ENCODE measurements at places on chromosomes 5 and 9.

DNA sequence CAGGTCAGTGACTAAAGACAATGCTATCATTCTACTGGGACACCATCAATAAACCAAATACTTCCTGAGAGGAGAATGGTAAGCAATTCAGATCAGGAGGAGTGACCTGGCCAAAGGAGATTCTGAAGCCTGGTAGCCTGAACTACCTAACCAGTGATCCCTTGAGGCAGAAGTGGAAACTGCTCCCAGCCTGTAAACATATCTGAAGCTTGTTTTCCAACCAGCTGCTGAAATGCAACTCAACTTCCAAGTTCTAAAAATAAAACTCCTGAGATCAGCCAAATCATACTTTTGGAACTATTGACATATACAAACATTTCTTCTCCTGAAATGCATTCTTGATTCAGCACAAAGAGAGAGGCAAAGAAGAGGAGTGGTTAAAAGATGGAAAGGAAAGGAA is 204.1 kb downstream of the EBF1 start:
- no peak for DNase-seq

DNA sequence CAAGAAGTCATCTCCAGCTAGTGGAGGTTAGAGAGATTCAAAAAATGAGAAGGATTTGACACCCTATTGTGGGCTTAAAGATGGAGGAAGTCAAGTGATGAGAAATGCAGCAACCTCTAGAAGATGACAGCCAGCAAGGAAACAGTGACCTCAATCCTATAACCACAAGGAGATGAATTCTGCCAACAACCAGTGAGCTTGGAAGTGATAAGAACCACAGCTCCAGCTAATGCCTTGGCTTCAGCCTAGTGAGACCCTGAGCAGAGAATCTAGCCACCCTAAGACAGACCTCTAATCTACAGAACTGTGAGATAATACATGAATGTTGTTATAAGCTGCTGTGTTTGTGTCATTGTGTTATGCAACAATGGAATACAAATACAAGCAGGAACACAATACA is 262.4 kb downstream of the GRIA1 start:
- no peak for DNase-seq

DNA sequence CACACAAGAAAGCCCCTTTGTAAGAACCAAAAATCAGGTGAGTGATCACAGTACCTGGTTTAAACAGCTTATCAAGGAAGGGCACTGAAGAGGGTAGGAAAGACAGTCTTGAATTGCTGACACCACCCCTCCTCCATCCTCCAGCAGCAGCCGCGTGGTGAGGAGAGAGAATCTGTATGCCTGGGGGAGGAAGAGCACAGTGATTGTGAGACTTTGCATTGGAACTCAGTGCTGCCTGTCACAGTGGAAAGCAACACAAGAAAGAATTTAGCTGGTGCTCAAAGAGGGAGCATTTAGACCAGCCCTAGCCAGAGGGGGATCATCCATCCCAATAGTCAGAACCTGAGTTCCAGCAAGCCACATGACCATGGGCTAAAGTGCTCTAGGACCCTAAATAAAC is 11.6 kb upstream of the STX17 start:
- DNase-seq: no peak

GRCh38 chr9:136532799-136533774 is 12.8 kb downstream of the NOTCH1 start:
- no peak for DNase-seq

DNA sequence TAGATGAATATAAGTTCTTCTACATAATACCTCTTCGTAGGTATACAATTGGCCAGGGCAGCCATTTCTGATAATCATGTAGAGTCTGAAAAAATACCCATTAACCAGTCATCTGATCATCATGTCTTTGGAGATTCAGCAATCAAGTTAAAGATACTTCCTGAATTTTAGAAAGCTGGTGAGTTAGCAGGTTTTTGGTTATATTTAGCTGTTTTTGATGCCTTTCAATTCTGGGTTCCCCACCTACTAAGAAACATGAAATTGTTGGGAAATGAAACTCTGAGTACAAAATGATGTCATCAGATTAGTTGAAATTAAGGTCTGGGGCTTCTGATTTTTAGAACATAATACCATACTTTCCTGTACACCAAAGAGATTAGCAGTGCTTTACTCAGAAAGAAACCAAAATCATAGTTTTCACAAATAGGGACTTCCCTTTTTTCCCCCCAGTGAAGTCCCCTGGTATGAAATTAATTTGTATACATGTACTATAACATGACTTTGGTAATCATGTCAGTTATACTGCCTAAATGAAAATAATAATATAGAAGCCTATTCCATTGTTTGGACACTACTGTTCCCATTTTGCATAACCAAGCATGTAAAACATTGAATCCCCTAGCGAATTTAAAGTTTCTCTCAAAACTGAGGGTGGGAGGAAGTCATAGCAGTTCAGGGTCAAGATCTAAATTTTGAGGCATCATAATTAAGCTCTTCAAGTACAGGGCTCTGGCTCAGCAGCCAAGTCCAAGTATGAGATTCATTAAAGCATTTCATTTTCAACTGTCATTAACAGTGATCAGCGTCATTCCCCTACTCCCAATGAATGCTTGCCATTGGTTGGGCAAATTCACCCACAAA is 17.9 kb downstream of the PRLR start:
- no peak for DNase-seq

DNA sequence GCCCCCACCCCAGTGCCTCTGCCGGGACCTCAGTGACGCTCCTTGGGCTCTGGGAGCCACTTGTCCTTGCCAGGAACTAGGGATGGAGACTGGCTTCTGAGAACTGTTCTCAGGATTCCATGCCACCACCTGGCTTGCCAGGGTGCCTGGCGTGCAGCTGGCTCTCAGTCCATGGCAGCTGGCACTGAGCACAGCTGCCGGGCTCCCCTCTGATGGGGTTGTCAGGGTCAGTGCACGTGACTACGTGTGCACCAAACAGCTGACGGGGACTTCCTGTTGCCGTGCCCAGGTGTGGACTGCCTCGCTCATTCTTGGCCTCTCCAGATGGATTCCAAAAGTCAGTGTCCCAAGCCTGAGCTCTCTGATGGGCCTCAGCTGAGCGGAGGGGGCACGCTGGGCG is 9.4 kb downstream of the KCNT1 start:
- no peak for DNase-seq

DNA sequence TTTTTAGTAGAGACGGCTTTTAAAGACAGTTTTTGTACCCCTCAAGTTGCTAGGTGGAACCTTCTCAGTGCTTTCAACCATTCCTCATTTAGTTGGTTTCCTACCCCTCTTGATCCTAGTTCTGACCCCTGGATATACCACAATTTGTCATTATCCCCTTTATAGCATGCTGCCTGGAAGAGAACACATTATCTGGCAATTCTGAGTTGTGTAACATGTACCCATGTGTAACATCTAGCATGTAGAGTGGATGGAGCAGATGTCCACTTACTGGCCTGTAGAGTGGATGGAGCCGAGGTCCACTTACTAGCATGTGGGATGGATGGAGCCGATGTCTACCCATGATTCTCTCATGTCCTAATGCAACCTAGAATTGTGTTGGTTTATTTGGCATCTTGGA is 7.5 kb downstream of the SLC36A1 start:
- DNase-seq: no peak

- no peak for DNase-seq
Measured at GRCh38 chr5:139745132-139745799, 50.3 kb upstream of the PSD2 start.

GRCh38 chr5:93601802-93602155 is 18.8 kb downstream of the NR2F1 start:
- no peak for DNase-seq

Data from cerebellar nuclear complex (tissue), 1 donor.